Caki2 (cell line): ENCODE measurements at places on chromosomes 4 and X.

DNA sequence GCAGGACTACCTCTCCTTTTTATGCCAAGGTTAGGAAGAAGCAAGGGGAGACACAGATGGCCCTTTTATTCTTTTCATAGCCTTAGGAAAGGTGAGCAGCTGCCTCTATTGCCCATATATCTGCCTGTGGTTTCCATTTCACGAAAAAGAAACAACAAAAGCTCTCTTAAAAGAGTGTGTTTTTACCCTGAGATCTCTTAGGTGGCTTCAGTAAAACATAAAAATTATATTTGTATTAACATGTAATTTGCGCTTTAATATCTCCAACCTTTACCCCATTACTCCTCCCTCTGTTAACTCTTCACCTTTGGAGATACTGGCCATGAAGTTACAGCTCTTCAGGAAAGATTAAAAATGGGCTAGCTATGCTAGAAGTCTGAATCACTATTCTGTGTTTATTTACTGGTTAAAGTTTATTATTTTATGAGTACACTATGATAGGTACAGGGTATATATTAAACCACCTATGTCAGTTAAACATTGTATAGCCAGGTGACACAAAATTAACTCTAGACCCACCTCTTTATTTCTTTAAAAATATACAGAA, 15.0 kb upstream of the SULT1B1 start:
- no peak for DNase-seq

DNA sequence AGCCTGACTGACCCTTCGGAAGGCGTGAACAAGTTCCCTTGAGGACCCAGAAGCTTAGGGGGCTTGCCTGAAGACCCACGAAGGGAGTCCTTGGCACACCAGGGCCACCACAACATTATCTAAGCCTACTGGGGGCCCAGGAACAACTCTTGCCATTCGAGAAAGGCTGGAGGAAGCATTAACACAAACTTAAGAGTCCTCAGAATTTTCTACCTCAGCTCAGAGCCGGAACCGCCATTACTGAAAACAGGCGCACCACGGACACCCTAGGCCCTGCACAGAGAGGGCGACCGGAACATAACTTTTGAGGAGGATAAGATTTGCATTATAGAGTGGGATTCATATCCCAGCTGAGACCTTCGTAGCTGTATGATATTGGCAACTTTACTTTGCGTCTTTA, 229.1 kb downstream of the ADAM29 start:
- no peak for DNase-seq

- DNase-seq, result peak; percentile 45
These were observed 10.0 kb downstream of the QRFPR start for GRCh38 chr4:121370729-121371325.

DNA sequence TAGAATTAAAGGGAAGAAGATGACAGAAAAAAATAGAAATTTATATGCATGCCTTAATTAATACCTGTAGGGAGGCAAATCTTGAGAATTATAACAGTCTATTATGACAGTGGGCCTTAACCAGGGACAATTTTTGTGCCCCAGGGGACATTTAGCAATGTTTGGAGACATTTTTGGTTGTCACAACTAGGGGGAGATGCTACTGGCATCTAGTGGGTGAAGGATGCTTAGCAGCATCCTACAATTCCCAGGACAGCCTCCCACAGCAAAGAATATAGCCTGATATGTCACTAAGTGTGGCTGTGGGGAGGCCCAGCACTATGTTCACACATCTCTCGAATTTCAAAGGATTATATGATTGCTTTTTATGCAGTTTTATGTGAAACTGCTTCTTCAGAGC, 10.5 kb downstream of the GPR82 start:
- DNase-seq, result no peak

DNA sequence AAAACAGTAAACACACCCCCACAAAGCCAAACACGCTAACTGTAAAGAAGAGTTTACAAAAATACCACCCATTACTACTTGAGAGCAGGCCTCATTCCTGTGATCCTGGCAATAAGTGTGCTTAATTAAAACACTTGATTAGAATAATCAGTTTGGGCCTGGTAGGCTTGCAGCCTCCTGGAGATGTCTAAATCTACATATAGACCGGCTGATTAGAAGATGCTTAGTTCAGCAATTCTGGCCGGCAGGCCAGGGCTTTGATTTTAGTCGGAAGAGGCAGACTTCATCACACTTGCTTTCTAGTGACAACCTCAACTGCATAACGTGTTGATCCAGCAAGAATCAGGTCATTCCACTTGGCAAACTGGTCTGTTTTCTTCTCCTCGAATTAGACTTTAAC, 114.0 kb downstream of the DCTD start:
- DNase-seq, result no peak

GRCh38 chrX:130482871-130483270, 81.1 kb downstream of the RBMX2 start:
- DNase-seq, result no peak

GRCh38 chr4:150126201-150126863, 48.1 kb downstream of the DCLK2 start:
- no peak for DNase-seq

- no peak for DNase-seq
These were observed 52.9 kb downstream of the CRMP1 start for GRCh38 chr4:5839751-5840674.

DNA sequence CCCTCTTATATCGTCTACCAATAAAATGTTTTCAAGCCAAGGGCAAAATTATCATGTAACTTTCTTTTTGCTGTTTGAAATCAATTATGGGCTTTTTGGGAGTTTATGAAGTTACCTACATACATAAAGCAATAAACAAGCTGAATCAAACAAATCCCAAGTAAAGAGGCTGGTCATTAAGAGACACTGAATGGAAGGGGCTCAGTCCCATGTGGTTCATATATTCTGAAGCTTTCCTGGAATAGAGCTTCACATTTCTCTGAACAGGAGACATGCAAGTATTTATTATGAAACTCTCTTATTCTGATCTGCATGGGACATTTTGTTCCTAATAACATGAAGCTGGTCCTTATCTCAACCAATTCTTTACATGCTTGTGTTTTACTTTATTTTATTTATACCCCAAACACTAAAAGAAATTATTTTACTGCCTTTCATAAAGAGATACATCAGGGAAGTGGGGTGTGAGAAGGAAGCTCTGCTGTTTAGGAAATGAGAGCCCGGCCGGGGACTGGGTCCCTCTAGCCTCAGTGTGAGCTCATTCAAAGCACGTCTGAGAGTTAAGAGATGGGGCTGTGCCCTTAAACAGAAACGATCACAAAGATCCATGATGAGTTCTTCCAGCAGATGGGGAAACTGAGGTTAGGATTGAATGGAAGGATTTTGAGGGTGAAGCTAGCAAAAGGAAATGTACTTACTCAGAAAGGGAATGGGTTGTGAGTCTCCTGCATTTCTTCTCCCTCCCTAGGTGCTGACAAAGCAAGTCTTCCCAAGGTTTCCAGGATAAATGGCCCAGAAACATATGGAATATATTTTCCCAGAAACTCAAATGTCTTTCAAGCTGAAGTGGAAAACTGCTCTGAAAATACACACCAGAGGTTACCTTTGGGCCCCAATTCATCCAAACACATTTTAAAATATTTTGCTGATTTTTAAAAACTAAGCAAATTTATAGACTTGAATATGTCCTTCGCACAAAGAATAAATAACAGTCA, 93.1 kb upstream of the LNX1 start:
- no peak for DNase-seq

DNA sequence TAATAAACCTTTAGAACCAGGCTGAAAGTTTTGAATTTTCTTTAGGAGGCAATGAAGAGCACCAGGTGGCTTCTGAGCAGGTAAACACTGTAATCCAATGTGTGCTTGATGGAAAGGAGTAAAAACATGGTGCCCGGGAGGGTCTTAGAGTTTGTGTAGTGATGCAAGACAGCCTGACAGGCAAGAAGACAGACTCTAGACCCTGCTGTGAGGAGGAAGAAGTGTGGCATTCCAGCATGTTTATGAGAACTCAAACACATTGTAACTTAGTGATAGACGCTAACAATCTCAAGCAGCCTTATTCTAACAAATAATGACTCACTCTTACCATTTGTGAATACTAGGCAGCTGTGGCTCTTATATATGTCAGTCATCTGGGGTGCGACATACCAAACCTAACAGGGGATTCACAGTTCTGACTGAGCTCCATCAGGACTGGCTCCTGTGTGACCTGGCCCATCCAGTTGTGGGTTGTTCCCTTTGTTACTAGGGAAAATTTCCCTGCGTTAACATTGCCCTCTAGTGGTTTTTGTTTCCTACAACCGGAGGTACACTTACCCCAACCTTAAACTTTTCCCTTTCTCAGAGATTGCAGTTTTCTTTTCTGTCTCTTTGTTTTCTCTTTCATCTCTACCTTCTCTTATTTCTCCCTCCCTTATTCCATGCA, 53.8 kb downstream of the VSIG4 start:
- peak; percentile 22 for DNase-seq

DNA sequence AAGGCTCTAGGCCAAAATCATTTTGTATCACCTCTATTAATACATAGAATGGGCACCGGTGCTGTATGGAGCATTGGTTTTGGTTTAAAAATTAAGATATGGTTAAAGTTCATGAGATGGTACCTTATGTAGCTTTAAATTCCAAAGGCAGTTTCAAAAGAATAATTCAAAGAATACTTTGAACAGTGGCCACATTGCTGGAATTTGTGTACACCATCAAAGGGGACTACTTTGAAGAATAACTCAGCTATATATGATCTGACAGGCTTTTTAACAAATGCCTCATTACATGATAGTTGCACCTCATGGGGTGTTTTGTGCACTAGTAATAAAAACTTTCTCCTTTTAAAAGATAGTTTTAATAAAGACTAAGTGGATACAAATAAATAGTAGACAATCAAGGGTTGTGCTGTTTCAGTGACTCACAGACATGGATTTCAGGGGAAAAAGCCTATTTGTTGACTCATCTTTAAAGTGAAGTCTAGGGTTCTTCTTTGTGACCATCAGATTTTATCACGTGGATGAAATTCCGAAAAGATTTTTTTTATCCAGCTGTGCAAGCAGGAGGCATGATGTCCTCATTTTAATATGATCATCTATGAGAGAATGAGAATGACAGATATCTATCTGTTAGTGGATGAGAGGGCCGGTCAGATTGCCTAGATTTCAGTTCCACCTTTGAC, 12.8 kb downstream of the MTM1 start:
- DNase-seq, result peak; percentile 27

GRCh38 chrX:148049441-148049840, 68.3 kb downstream of the FMR1NB start:
- peak; percentile 4 for DNase-seq

DNA sequence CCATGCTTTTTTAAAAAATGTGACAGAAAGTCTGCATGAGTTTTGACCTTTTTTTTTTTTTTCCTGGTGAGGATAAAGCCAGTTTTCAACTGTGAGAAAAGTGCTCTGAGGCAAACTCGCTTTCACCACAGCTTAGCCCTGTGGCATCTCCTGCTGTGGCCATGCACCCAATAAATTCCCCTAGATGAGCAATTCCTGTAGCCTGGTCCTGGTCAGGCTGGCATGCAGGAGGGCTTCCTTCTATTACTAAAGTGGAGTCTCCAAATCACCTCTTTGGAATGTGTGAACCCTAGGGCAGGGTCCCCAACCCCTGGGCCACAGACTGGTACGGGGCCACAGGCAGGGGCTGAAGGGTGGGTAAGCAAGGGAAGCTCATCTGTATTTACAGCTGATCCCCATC, 265.4 kb downstream of the RAPGEF2 start:
- no peak for DNase-seq

DNA sequence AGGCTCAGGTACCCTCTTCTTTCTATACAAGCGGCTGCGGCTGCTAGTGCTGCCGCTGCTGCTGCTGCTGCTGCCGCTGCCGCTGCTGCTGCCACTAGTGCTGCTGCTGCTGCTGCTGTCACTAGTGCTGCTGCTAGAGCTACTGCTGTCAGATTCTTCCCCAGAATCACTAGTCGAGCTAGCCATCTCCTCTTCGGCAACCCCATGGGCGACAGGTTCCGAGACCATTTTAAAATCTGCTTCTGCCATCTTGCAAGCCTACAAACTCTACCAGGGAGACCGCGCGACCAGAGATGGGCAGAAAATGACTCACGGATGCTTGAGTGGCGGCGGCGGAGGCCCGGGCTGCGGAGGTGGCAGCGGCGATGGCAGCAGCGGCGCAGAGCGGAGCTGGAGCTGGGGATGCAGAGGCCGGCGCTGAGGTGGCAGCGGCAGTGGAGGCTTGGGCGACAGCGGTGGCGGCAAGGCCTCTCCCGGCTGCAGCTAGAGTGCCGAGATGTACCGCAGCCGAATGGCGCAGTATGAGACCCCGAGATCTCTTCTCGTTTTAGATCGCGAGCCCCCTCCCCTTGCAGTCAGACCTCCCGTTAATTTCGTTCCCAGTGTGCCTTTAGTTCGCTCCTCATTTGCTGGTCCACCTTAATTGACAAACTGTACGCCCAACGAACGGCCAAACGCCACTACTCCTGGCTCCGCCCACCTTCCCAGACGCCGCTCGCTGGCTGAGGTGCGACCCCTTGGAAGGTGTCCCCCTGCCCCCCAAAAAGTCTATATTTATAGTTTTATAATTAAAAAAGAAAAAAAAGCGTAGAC, at the start of gene NAP1L3:
NAP1L3 (minus strand) TSS at position 523 of the 813 bp plus-strand sequence; CDS start at position 249, 274 bp downstream.
- DNase-seq, result peak; percentile 70

DNA sequence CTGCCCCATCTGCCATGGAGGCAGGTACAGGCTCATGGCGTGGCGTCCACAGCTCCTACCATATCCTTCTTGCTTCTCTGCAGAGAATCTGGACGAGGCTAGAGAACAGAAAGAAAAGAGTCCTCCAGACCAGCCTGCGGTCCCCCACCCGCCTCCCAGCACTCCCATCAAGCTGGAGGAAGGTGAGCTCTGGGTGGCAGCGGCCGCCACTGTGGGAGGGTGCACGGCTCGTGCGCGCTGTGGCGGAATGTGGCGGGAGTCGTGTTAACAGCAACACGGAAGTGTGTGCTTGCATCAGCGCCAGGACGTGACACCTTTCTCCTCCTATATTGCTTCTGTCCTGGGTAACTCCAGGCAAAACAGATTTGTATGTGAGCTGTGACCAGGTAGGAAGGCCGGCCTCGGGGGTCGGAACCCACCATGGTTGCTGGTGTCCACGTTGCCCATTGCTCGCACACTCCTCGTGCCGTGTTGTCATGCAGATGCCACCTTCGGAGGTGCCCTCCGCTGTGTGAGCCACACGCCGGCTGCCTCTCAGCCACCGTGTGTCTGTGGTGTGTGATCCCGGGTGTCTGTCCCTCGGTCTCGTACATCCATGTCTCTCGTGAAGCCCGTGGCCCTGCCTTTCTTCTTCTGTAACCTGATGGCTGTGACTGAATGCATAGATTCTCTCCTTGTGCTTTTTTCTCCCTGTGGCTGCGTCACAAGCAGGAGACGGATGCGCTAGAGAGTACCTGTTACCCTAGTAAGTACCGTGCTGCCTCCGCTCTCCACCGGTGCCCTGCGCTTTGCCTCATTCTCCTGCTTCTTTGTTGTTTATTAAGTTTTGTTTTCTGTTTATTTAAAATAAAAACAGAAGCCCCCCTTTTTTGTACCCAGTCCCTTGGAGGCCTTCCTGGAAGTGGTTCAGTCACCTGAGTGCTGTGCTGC, 37.0 kb downstream of the NOP14 start:
- DNase-seq, result no peak

- DNase-seq, result no peak
These were observed 3.7 kb upstream of the TREX2 start for GRCh38 chrX:153449368-153450113.

GRCh38 chr4:53150631-53151488, 215.0 kb downstream of the SCFD2 start:
- no peak for DNase-seq
